ENCODE measurements at places on chromosomes 13 and 19. TPM values are rescaled to one million over a fixed set of nuclear protein-coding genes. Genes with fewer than 3 reads are reported as not detected.

CRX gene
- total RNA-seq, result not detected

AMH gene
- 1.3 TPM for total RNA-seq

THSD8 gene
- not detected for total RNA-seq

DLL3 gene
- 2.6 TPM for total RNA-seq

IRGC gene
- total RNA-seq, result not detected

PTPRH gene
- total RNA-seq, result 0.08 TPM

KRI1 gene
- total RNA-seq, result 17.7 TPM

HSD17B14 gene
- total RNA-seq, result 1.2 TPM

ZNF540 gene
- total RNA-seq, result 0.08 TPM

ZNF177 gene
- 0.08 TPM for total RNA-seq

SBK3 gene
- not detected for total RNA-seq

ADAMTS10 gene
- not detected for total RNA-seq

COMP gene
- not detected for total RNA-seq

MYH14 gene
- 0.08 TPM for total RNA-seq

CEACAM7 gene
- total RNA-seq, result not detected

SAFB2 gene
- 7.7 TPM for total RNA-seq

ONECUT3 gene
- total RNA-seq, result not detected

PCDH17 gene
- not detected for total RNA-seq

ATP8B3 gene
- total RNA-seq, result 1.6 TPM

RCBTB1 gene
- total RNA-seq, result 18.0 TPM

ZNF878 gene
- not detected for total RNA-seq

LYPD4 gene
- total RNA-seq, result not detected

ZNF442 gene
- 2.9 TPM for total RNA-seq

VAV1 gene
- total RNA-seq, result 5.6 TPM

CGB3 gene
- not detected for total RNA-seq

CNN2 gene
- 239 TPM for total RNA-seq

SULT2A1 gene
- total RNA-seq, result not detected

ZNF491 gene
- 0.11 TPM for total RNA-seq

ATP7B gene
- total RNA-seq, result 1.4 TPM

LMTK3 gene
- 2.8 TPM for total RNA-seq

CLEC17A gene
- not detected for total RNA-seq

SH2D3A gene
- total RNA-seq, result 97.6 TPM

MBNL2 gene
- total RNA-seq, result 22.1 TPM

KIR2DL3 gene
- not detected for total RNA-seq

SGCG gene
- not detected for total RNA-seq

CD33 gene
- not detected for total RNA-seq

DNAJC15 gene
- total RNA-seq, result 27.2 TPM

PRODH2 gene
- total RNA-seq, result not detected

ZSWIM9 gene
- 1.7 TPM for total RNA-seq

WASF3 gene
- total RNA-seq, result 4.8 TPM

UNC13A gene
- 0.55 TPM for total RNA-seq

CYP2A7 gene
- total RNA-seq, result not detected

ATP4B gene
- total RNA-seq, result not detected

ERICH6B gene
- total RNA-seq, result not detected

PSG7 gene
- total RNA-seq, result not detected

OR10H1 gene
- total RNA-seq, result not detected

C19orf73 gene
- 4.1 TPM for total RNA-seq

ZNF135 gene
- 0.46 TPM for total RNA-seq

TNFSF13B gene
- total RNA-seq, result not detected

ADPRHL1 gene
- total RNA-seq, result 0.70 TPM

Measured in hair follicular keratinocyte (primary cell).